ENCODE measurements at places on chromosomes 6 and 20.

GRCh38 chr6:42032366-42032765 lies 18.0 kb upstream of the TAF8 start:
- DNase-seq = no peak

- DNase-seq = no peak
These were observed 140.0 kb downstream of the AKAP7 start for GRCh38 chr6:131275273-131275672.

DNA sequence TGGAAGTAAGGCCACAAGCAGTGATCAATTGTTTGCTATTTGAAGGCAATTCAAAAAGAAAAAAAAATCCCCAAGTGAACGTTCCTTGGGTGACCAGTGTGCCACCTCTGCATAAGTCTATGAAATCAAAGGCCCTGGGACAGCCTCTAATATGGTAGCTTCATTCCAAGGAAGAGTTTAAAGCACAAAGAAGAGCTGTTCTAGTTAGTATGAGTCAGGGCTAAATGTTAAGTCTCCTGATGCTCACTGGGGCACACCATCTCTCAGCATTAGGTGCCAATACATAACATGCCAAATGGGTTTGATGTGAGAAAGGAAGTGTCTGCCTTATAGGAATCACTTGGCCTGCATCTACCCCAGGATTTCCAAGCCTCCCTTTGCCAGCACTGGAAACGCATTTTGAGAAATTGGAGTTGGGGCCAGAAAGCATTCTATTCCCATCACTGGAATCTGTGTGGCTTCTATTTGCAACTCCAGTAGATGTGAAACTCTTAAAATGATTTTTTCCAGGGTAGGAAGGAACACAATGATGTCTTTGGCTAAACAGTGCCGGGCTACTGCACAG lies 13.0 kb downstream of the UNC5CL start:
- DNase-seq = no peak

DNA sequence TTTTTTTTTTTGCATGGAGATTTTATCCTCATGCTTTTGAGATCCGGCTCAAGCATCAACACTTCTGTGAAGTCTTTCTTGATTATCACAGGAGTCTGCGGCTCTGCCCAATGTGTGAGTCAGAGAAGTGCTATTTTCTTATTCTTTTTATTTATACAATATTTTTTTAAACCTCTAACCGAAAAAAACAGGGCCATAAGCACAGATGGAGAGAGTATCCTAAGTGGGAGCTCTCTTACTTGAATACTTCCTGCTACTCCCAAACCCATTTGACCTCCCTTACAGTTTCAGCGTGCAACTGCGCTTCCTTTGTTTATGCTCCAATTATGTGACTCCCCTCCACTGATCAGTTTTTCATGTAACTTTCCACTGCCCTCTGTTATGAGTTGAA lies 8.7 kb upstream of the ATXN1 start:
- no peak for DNase-seq

- no peak for DNase-seq
These were observed 7.4 kb downstream of the FKBP5 start for GRCh38 chr6:35681298-35681697.

- DNase-seq = no peak
These were observed 2.3 kb downstream of the KLHDC3 start for GRCh38 chr6:43016176-43016942.
